Muscle of leg (tissue), 16 donors: ENCODE measurements at places on chromosomes 4 and X. TPM values are rescaled to one million over a fixed set of nuclear protein-coding genes. Genes with fewer than 3 reads are reported as not detected.

The NR0B1 gene
- 0.27 TPM for total RNA-seq

The TENM3 gene
- 32.9 TPM for total RNA-seq

The RTL5 gene
- total RNA-seq, result 3.6 TPM

The TMPRSS11B gene
- not detected for total RNA-seq

The MTMR1 gene
- 16.8 TPM for total RNA-seq

The COX7B2 gene
- not detected for total RNA-seq

The CCSER1 gene
- total RNA-seq, result 0.75 TPM

DNA sequence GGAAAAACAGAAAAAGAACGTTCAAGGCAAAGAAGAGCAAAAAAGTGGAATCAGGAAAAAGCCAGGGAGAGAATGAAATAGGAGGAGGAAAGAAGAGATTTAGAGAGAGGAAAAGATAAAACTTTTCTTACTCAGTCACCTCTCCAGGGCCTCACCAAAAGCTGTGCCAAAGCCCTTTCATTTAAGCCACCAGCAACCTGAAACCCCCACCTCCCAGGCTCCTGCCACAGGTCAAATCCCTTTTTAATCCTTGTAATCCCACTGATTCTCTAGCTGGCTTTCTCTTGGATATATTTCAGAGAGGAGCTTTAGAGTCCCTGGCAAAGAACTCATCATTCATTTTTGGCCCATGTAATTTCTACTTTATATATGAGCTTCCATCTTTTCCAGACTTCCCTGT is 25.7 kb upstream of the XIAP start:
- peak; percentile 30 for DNase-seq
- H3K27me3 ChIP-seq, result no peaks in the 10 kb centered on the region

DNA sequence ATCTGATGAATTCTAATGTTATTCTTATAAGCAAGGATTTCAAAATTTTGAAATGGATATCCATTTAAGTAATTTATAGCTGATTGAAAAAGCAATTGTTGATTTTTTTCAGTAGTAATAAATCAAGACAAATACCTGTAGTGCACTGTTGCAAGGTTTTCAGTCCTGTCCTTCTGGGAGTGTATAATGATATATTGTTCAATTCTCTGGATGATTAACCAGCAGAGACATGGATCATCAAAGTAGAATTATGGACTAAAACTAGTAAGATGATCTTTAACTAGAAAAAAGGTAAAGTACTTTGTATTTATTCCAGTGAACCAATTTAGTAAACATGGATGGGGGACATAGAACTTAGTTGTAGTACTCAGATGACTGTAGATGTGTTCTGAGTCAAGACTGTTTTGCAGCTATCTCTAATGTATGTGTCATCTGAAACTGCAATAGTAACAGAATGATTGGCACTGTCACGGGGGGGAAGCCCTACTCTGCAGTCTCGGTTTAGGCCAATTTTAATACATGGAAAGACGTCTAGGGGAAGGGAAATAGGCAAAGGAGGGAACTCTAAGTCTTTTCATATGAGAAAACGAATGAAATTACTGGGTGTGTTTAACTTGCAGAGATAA is 121.9 kb downstream of the GLRA3 start:
- no peak overlapping the region for H3K4me3 ChIP-seq
- no peaks in the 10 kb centered on the region for H3K27me3 ChIP-seq
- no peak for DNase-seq
- no peak overlapping the region for H3K27ac ChIP-seq
- no peaks in the 10 kb centered on the region for H3K36me3 ChIP-seq

DNA sequence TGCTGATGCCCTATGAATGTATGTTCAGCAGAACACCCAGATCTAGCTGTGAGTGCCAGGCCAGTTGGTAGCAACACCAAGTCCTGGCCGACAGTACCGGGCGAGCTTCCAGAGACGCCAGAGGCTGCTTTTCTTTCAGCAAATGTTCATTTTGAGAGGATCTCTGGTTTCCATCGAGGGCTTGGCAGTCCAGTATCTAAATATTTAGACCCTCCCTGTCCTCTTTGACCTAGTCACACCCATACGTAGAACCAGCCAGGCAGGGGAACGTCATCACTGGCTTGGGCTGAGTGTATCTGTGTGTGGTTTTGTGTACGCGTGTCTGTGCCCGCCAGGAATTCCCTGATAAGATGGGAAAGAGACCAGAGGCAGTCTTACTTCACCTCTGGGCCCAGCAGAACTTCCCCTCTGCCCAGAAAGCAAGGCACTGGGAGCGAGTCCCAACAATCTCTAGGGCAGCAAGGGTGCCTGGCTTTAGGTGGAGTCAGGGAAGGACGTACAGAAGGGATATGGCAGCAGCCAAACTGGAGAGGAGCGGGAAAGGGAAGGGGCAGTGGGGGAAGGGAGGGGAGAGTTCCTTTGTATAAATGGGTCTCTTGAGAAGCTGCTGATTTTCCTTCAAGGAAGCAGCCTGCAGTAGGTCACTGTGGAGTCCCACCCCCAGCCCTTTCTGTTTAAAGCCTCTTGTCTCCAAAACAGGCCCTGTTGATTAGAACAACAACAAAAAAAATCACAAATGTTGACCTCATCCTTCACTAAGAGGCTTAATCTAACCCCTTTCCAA is 15.0 kb upstream of the ELF4 start:
- peaks cover 21% of the 10 kb centered on the region for H3K36me3 ChIP-seq
- peak; percentile 67 for DNase-seq
- no peak overlapping the region for H3K4me3 ChIP-seq
- H3K27ac ChIP-seq, result peak overlapping the region; percentile 70
- H3K4me1 ChIP-seq, result peaks cover 10% of the 10 kb centered on the region

- H3K4me3 ChIP-seq, result no peak overlapping the region
- no peak overlapping the region for H3K27ac ChIP-seq
- H3K4me1 ChIP-seq, result no peaks in the 10 kb centered on the region
- DNase-seq, result no peak
- no peaks in the 10 kb centered on the region for H3K36me3 ChIP-seq
Observed at GRCh38 chrX:40329616-40330015, 231.9 kb upstream of the BCOR start.

- no peak overlapping the region for H3K27ac ChIP-seq
- no peak overlapping the region for H3K4me3 ChIP-seq
- no peaks in the 10 kb centered on the region for H3K36me3 ChIP-seq
- no peaks in the 10 kb centered on the region for H3K27me3 ChIP-seq
- no peak for DNase-seq
- H3K4me1 ChIP-seq, result no peaks in the 10 kb centered on the region
Observed at GRCh38 chr4:67744561-67745283, 9.5 kb downstream of the GNRHR start.

- H3K4me3 ChIP-seq, result no peak overlapping the region
- peak; percentile 98 for DNase-seq
- no peaks in the 10 kb centered on the region for H3K36me3 ChIP-seq
- H3K27me3 ChIP-seq, result no peaks in the 10 kb centered on the region
- peaks cover 14% of the 10 kb centered on the region for H3K4me1 ChIP-seq
Observed at GRCh38 chr4:138595731-138596460, 353.7 kb upstream of the SLC7A11 start.

- peaks cover 3% of the 10 kb centered on the region for H3K4me1 ChIP-seq
- peak overlapping the region; percentile 50 for H3K4me3 ChIP-seq
- DNase-seq, result peak; percentile 49
- no peaks in the 10 kb centered on the region for H3K36me3 ChIP-seq
- H3K27ac ChIP-seq, result peak overlapping the region; percentile 94
- no peaks in the 10 kb centered on the region for H3K27me3 ChIP-seq
Observed at GRCh38 chrX:118345045-118345463, 852 bp upstream of the WDR44 start.

DNA sequence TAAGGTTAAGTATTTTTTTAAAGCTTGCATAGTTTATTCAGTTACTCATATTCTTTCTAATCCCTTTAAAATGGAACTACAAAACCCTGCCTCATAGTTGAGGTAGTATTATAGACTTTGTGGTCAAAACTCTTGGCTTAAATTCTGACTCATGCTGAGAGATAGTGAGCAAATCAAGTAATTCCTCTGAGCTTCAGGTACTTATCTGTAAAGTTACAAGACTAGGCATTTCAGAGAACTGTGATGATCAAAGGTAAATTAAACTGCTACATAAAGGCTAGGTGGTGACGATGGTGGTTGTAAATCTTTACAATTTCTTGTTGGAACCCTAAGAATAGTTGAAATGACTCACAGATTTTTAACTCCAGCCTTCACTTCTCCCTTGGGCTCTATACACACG is 3.2 kb upstream of the CLOCK start:
- no peaks in the 10 kb centered on the region for H3K36me3 ChIP-seq
- H3K4me3 ChIP-seq, result no peak overlapping the region
- no peaks in the 10 kb centered on the region for H3K27me3 ChIP-seq
- no peak for DNase-seq
- no peak overlapping the region for H3K27ac ChIP-seq
- H3K4me1 ChIP-seq, result peaks cover 2% of the 10 kb centered on the region

- H3K27me3 ChIP-seq, result no peaks in the 10 kb centered on the region
- H3K36me3 ChIP-seq, result no peaks in the 10 kb centered on the region
- H3K4me1 ChIP-seq, result no peaks in the 10 kb centered on the region
- H3K4me3 ChIP-seq, result no peak overlapping the region
Observed at GRCh38 chr4:144748814-144749555, 103.0 kb downstream of the HHIP start.

GRCh38 chr4:146124023-146124680 is 51.4 kb upstream of the LSM6 start:
- H3K4me3 ChIP-seq, result no peak overlapping the region
- no peak for DNase-seq
- no peaks in the 10 kb centered on the region for H3K27me3 ChIP-seq
- no peak overlapping the region for H3K27ac ChIP-seq
- no peaks in the 10 kb centered on the region for H3K4me1 ChIP-seq
- no peaks in the 10 kb centered on the region for H3K36me3 ChIP-seq

DNA sequence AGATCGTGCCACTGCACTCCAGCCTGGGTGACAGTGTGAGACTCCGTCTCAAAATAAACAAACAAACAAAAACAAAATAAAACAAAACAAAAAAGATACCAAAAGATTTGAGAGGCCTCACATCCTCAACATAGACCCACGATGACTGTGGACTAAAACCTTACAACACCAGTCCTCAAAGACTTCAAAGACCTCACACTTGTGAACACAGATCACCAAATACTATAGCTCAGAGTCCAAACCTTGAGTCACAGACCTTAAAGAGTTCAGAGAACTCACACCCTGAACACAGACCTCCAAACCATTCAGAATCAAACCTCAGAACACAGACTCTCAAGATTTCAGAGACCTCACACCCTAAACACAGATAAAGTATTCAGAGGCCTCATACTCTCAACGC is 12.7 kb upstream of the PAGE4 start:
- H3K27ac ChIP-seq, result no peak overlapping the region
- peaks cover 3% of the 10 kb centered on the region for H3K27me3 ChIP-seq
- no peak overlapping the region for H3K4me3 ChIP-seq
- DNase-seq, result no peak
- no peaks in the 10 kb centered on the region for H3K4me1 ChIP-seq

GRCh38 chr4:122827258-122827878 is 737 bp downstream of the FGF2 start:
- H3K4me3 ChIP-seq, result peak overlapping the region; percentile 86
- H3K27ac ChIP-seq, result peak overlapping the region; percentile 92
- peaks cover 13% of the 10 kb centered on the region for H3K4me1 ChIP-seq

GRCh38 chr4:340011-340410 is 2.4 kb downstream of the ZNF141 start:
- H3K36me3 ChIP-seq, result peaks cover 15% of the 10 kb centered on the region
- DNase-seq, result no peak
- H3K4me3 ChIP-seq, result no peak overlapping the region
- peaks cover 15% of the 10 kb centered on the region for H3K4me1 ChIP-seq
- H3K27ac ChIP-seq, result no peak overlapping the region

- no peak for DNase-seq
- H3K27ac ChIP-seq, result no peak overlapping the region
- H3K4me1 ChIP-seq, result no peaks in the 10 kb centered on the region
- no peak overlapping the region for H3K4me3 ChIP-seq
- H3K27me3 ChIP-seq, result no peaks in the 10 kb centered on the region
Observed at GRCh38 chr4:44646151-44646550, 5.3 kb downstream of the YIPF7 start.

DNA sequence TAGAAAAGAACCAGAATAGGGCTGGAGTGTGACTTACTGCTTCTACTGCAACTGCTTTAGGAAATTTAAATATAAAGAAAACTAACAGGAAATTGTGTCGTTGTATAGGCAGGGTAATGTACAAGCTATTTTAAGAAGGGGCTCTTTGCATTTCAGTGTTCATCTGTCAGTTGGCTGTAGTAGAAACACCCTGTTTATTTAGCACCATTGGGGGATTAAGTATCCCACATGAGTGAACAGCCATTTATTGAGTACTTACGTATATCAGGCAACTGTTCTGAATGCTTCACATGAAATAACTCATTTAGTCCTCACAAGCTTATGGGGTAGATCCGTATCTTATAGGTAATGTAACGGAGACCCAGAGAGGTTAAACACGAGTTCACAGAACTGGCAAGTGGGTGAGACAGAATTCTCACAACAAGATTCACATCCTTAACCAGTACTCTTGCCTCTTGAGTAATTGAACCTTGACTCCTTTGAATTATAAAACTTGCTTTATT is 23.9 kb downstream of the STIM2 start:
- no peaks in the 10 kb centered on the region for H3K27me3 ChIP-seq
- no peaks in the 10 kb centered on the region for H3K36me3 ChIP-seq
- H3K4me3 ChIP-seq, result no peak overlapping the region
- H3K27ac ChIP-seq, result peak overlapping the region; percentile 67

GRCh38 chrX:154477891-154478477 is 1.1 kb downstream of the LAGE3 start:
- H3K27ac ChIP-seq, result peak overlapping the region; percentile 29
- no peak for DNase-seq
- peak overlapping the region; percentile 43 for H3K4me3 ChIP-seq

DNA sequence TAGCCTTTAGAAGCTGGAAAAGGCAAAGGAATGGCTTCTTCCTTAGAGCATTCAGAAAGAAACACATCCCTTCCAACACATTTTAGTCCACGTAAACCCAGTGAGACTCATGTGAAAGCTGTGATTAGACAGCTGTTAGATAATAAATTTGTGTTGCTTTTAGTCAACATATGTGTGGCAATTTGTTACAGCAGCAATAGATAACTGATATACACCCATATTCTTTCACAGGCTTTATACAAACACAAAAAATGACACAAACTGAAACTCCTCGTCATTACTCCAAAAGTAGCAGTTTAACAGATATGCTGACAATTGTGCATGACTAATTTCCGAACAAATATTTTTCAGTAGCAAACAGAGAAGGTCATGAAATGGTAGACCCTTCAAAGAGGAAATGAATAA is 65.3 kb downstream of the ANTXR2 start:
- peaks cover 17% of the 10 kb centered on the region for H3K36me3 ChIP-seq
- H3K27me3 ChIP-seq, result no peaks in the 10 kb centered on the region
- no peak overlapping the region for H3K4me3 ChIP-seq
- no peaks in the 10 kb centered on the region for H3K4me1 ChIP-seq

GRCh38 chr4:41660352-41660751 is 88.2 kb downstream of the PHOX2B start:
- H3K36me3 ChIP-seq, result peaks cover 16% of the 10 kb centered on the region
- H3K27ac ChIP-seq, result no peak overlapping the region
- H3K4me1 ChIP-seq, result peaks cover 14% of the 10 kb centered on the region
- H3K27me3 ChIP-seq, result no peaks in the 10 kb centered on the region
